ENCODE measurements at places on chromosomes 3 and 15.

- no peaks in the 10 kb centered on the region for H3K36me3 ChIP-seq
- H3K4me1 ChIP-seq: no peaks in the 10 kb centered on the region
- no peak overlapping the region for H3K27ac ChIP-seq
- no peak overlapping the region for H3K4me3 ChIP-seq
These were observed 54.2 kb upstream of the SEMA6D start for GRCh38 chr15:47663101-47663500.

DNA sequence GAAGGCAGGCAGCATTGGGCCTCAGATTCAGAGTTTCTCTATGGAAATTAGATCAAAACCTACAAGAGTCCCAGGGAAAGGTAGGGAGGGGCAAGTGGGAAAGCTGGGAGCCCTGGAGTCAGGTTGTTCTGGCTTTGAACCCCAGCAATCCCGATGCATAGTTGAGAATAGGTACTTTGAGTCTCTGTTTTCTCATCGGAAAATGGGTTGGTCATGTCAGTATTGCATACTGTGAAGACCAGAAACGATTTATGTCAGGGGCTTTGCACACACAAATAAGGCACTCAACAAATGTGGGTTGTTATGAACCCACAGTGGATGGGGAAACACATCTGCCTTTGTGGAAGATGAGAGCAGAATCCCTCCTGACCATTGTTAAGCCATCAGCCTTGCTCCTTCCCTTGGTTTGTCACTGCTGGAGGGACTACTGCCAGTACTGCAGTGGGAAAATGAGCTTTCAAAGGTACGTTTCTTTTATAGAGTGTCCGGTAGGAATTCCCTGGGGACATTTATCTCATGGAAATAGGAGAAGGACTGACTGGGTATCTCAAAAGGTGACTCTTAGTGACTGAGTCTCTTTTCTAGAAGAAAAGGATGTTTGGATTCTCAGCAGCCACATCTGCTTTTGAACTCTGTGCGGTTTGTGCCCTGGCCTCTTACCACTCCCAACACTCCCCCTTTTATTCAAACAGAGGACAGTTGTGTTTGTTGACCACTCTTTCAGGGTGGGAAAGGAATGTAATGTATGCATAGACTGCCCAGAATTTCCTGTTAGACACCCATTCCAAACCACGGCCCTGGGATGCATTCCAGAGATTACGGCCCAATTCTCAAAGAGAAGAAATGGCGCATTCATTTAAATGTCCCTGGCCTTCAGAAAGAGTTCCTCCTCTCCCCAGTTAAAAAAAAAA is 54.6 kb upstream of the VILL start:
- H3K27ac ChIP-seq: no peak overlapping the region
- H3K4me3 ChIP-seq: no peak overlapping the region
- H3K36me3 ChIP-seq: no peaks in the 10 kb centered on the region
- H3K4me1 ChIP-seq: no peaks in the 10 kb centered on the region
- peaks cover 5% of the 10 kb centered on the region for H3K27me3 ChIP-seq

- no peaks in the 10 kb centered on the region for H3K36me3 ChIP-seq
- H3K27me3 ChIP-seq: no peaks in the 10 kb centered on the region
- peaks cover 9% of the 10 kb centered on the region for H3K4me1 ChIP-seq
- H3K27ac ChIP-seq: no peak overlapping the region
- no peak overlapping the region for H3K4me3 ChIP-seq
These were observed 2.7 kb upstream of the PCCB start for GRCh38 chr3:136247436-136247835.

- H3K27ac ChIP-seq: no peak overlapping the region
- no peaks in the 10 kb centered on the region for H3K36me3 ChIP-seq
These were observed 56.0 kb downstream of the KBTBD12 start for GRCh38 chr3:127970966-127971592.

DNA sequence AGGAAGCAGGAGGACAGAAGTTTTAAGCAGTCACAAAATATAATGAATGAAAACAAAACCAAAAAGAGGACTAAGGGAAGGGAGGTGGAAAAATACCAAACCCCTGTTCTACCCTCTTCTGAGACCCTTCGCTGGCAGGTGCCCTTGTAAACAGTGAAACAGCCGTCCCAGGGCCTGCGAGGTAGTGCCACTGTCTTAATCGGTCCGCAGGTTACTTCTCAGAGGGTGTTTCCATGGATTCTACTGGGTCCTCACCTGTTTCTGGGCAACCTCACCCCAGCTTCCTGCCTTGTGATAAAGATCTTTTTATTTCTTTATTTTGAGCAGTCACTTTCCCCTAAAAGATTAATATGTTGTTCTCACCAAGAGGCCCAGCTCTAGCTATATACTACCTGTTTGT is 65.3 kb downstream of the SLC30A4 start:
- H3K27me3 ChIP-seq: no peaks in the 10 kb centered on the region
- peak overlapping the region; percentile 96 for H3K4me3 ChIP-seq
- DNase-seq: no peak
- H3K27ac ChIP-seq: peak overlapping the region; percentile 75
- peaks cover 33% of the 10 kb centered on the region for H3K4me1 ChIP-seq
- H3K36me3 ChIP-seq: no peaks in the 10 kb centered on the region

GRCh38 chr3:182465301-182466185 is 327.8 kb upstream of the ATP11B start:
- H3K4me3 ChIP-seq: no peak overlapping the region
- no peak for DNase-seq
- no peak overlapping the region for H3K27ac ChIP-seq
- H3K36me3 ChIP-seq: no peaks in the 10 kb centered on the region
- no peaks in the 10 kb centered on the region for H3K4me1 ChIP-seq

- H3K27me3 ChIP-seq: no peaks in the 10 kb centered on the region
- DNase-seq: peak; percentile 33
- peaks cover 45% of the 10 kb centered on the region for H3K36me3 ChIP-seq
- H3K27ac ChIP-seq: peak overlapping the region; percentile 80
- peak overlapping the region; percentile 45 for H3K4me3 ChIP-seq
These were observed 11.7 kb downstream of the EDEM1 start for GRCh38 chr3:5198986-5199731.

- H3K4me3 ChIP-seq: no peak overlapping the region
- H3K27me3 ChIP-seq: no peaks in the 10 kb centered on the region
- H3K4me1 ChIP-seq: no peaks in the 10 kb centered on the region
These were observed 36.1 kb upstream of the HRH1 start for GRCh38 chr3:11118181-11118682.

GRCh38 chr3:150868282-150868681 is 37.0 kb downstream of the MINDY4B start:
- no peaks in the 10 kb centered on the region for H3K36me3 ChIP-seq
- no peak for DNase-seq
- H3K27me3 ChIP-seq: peaks cover 4% of the 10 kb centered on the region

DNA sequence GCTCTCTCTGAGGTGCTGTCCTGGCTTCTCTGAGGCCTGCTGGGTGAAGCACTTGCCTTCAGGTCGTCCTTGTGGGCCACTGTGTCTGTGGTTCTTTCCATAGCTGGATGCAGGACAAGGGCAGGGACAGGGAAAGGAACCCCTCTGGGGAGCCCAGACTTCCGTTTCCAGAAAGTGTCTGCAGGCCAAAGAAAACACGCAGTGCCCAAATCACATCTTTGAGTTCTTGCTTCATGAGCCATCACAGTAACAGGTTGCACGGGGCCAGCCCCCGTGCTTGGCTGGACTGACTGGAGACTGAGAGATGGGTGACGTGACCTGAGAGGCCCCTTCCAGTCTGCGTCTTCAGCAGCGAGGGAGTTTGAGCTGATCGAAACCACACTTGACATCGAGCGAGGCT is 115.8 kb downstream of the GABRG3 start:
- DNase-seq: no peak
- no peaks in the 10 kb centered on the region for H3K4me1 ChIP-seq
- no peaks in the 10 kb centered on the region for H3K27me3 ChIP-seq
- no peak overlapping the region for H3K4me3 ChIP-seq
- no peaks in the 10 kb centered on the region for H3K36me3 ChIP-seq
- H3K27ac ChIP-seq: no peak overlapping the region

DNA sequence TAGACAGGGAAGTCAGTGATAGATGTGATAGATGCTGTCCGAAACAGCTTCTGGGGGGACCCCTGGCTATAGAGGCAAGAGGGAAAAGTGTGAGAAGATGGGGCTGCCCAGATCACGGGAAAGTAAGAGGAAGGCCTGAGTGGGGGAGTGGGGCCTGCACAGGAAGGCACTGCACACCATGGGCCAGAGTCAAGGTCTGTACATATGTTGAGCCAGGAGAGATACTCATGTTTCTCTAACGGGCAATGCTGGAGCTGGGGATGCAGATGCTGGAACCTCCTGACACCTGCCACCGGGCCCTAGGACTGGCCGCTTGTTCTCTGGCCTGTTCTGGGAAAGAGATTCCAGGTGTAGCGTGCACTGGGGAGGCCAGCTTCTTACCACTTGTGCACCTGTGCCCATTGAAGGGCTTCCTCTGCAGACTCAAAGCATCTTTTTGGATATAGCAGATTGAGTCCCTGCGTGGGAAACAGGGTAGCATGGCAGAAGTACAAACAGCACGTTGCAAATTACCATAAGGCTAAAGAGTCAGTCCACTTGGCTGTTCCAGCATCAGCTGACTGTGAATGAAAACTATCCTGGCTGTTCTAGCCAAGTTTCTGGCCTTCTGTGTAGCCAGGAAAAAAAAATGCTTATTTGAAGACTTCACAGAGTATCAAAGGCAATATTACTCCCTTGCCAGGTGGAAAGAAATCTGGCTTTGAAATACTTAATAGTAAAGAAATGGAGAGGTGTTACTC is 77.1 kb upstream of the GSK3B start:
- H3K36me3 ChIP-seq: no peaks in the 10 kb centered on the region
- H3K27me3 ChIP-seq: no peaks in the 10 kb centered on the region
- H3K4me1 ChIP-seq: no peaks in the 10 kb centered on the region

DNA sequence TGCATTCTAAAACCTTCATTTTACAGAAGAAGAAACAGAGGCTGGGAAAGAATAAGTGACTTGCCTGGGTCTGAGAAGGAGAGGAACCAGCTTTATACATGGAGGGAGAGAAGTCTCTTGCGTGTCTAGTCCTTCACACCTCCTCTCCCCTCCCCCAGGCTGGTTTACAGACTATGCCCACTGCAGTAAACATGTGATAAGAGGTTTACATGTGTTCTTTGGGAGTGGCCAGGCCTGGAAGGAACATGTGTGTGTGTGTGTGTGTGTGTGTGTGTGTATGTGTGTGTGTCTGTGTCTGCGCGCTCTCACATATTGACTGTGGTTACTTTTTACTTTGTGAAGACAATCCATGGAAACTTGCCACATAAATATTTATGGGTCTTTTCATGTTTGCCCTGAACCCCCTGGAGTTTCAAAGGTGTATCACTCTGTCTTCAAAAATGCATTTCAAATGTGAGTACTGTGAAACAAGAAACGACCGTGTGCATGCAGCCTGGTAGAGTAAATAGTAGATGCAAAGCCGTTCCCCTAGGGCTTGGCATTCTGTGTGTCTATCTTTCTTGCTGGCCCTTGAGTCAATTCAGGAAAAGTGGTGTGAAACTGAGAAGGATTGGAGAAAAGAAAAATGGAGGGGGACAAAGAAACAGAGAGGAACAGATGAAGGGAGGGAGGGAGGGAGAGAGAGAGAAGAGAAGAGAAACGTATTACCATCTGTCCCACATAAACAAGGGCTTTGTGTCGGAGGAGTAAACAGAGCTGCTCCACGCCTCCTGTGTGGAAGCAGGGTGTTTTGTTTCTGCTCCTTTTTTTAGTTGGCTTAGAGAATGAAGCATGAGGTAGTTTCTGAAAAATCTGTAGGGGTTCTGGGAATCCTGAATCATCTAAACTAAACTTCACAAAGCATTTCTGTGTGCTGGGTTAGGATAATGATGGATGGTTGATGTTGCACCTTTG is 51.7 kb downstream of the CLDN11 start:
- no peak overlapping the region for H3K27ac ChIP-seq
- no peak overlapping the region for H3K4me3 ChIP-seq
- no peaks in the 10 kb centered on the region for H3K36me3 ChIP-seq
- H3K27me3 ChIP-seq: peaks cover 9% of the 10 kb centered on the region
- H3K4me1 ChIP-seq: no peaks in the 10 kb centered on the region

DNA sequence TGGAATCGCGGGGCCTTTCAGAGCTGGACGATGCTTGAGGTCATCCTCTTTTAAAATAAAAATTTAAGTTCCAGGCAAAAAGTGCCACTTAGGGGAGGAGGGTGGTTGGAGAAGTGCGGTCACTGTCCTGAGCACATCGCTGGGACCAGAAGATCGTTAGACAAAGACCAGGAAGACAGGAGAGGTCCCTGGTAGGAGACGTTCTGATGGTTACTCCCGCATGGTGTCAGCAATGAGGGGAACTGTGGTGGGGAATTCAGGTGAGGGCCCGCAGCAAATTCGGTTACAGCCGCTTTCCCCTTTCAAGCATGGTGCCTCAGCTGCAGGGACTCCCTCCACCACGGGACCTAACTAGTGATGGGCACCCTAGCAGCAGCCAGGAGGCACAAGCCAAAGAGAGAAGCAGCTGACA is 1.0 kb upstream of the ISY1 start:
- no peaks in the 10 kb centered on the region for H3K27me3 ChIP-seq
- peaks cover 26% of the 10 kb centered on the region for H3K4me1 ChIP-seq
- peak overlapping the region; percentile 98 for H3K4me3 ChIP-seq
- peak; percentile 53 for DNase-seq
- peaks cover 28% of the 10 kb centered on the region for H3K36me3 ChIP-seq

DNA sequence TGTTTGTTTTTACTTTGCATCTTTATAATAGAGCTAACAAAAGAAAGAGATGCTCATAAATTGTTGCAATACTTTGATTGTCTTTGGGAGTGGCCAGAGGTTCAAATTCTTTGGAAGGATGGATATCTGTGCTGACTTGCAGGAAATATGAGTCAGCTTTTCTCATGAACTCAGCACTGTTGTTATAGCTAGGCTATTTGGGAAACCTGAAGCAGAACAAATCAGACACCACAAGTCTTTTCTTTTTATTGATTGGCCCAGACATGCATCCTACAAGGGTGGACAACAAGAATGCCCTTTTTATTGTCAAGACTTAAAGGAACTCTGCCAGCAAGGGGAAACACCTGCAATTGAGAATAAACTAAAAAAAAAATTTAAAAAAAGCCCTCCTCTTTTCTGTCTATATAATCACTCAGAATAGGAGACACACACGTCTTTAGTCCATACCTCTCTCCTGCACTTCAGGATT is 4.6 kb upstream of the DENND4A start:
- H3K4me1 ChIP-seq: peaks cover 15% of the 10 kb centered on the region
- H3K4me3 ChIP-seq: no peak overlapping the region
- H3K36me3 ChIP-seq: no peaks in the 10 kb centered on the region
- DNase-seq: no peak
- no peaks in the 10 kb centered on the region for H3K27me3 ChIP-seq

GRCh38 chr3:152205097-152205593 is 63.6 kb upstream of the MBNL1 start:
- no peaks in the 10 kb centered on the region for H3K27me3 ChIP-seq
- no peak for DNase-seq
- H3K4me3 ChIP-seq: peak overlapping the region; percentile 93
- peaks cover 88% of the 10 kb centered on the region for H3K4me1 ChIP-seq

DNA sequence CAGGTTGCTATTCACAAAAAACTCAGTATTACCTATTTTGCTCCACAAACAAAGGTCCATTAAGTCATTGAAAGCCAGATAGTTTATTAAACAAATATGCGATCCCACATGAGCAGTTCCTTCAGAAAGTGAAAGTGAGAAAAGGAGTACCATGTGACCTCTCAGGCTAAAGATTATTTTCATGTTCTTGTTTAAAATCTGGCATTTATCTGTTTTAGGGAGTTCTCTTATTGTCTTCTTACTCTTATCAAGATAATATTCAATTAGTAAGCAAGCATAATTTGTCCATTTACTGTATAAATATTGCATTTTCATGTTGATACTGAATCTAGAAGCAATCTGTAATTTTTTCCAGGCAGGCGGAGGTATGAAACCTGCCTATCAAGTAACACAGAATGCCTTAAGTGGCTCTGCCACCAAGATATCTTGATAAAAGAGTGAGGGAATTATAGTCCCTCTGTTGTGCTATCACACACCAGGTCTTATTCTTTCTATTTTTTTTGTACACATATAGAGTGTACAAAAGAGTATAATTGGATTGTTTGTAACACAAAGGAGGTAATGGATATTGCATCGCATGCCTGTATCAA is 20.1 kb upstream of the PLSCR5 start:
- H3K27me3 ChIP-seq: no peaks in the 10 kb centered on the region
- no peak overlapping the region for H3K27ac ChIP-seq
- no peaks in the 10 kb centered on the region for H3K36me3 ChIP-seq

Data from CD4-positive, CD25-positive, alpha-beta regulatory T cell (primary cell).